ENCODE measurements at places on chromosomes 16 and 17.

DNA sequence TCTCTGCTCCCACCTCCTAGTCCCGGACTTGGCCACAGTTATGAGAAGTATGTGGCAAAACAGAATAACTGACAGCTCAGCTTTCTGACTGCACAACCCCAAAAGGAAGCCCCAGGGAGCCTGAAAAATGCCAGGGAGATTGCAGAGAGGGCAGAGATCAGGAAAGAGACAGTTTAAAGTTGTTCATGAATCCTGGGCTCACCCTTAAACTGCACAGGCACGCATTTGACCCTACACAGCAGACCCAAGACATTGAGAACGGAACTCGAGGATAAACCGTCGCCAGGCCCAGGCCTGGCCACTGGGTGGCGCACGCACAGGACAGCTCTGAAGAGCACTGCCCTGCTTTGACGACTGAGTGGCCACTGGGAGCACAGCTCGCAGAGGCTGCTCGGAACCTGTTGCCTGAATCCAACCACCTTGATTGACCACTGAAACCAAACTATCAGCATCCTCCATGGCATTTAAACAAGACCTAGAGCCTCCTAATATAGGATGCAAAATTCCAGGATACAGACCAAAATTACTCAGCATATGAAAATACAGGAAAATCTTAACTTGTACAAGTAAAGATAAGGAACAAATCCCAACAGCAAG is 114.0 kb downstream of the C16orf95 start:
- peak; percentile 86 for DNase-seq

GRCh38 chr16:74825941-74826340 is 51.3 kb upstream of the FA2H start:
- DNase-seq = no peak

DNA sequence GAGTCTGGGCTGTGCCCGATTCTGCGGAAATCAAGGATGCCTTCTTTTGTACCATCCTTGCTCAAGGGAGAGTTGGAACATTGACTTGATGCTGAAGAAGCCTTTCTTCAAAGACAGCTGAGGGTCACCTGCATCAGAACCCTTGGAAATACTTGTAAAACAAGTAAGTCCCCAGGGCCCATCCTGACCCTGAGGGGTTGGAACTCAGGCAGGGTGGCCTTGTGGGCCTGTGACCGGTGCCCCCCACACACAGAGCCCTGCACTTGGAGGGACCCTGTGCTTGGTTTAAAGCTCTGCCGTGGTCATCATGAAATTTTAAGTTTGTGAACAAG is 56.9 kb downstream of the WIPI1 start:
- DNase-seq = no peak

DNA sequence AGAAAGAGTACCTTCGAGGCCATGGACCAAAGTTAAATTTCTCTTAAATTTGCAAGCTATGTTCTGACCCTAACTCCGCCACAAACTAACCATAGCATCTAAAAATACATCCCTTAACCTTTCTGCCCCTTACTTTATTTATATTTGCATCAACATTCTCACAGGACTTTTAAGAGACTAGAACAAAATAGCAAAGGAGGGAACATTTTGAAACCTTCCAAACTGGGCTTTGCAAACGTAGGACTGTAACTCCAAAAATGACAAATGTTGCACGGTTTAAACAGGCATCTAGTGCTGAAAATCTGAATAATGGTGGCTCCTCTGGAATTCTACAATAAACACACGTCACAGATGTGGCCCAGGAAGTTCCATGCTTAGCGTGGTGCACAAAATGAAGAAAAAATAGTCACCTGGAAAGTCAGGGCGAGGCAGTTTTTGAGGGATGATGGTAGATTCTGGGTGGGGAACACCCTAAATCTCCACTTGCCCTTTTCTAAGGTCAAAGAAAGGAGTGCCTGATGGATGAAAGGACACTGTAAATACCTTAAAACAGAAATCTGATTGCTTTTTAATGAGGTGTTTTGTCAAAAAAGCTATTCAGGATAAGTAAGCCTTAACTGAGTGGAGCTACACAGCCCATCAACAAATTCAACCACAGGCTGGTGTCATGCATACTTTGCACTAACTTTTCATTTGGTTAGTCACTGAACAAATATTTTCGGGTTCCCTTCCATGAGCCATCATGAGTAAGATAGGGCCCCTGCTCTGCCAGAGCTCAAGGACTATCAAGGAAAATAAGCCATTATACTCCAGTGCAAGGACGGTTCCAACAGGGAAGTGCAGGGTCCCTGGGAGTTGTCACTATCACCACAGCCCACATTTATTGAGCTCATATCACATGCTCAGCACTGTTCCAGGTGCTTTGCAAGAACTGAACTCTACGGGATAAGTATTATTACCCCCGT is 21.2 kb downstream of the ARHGAP17 start:
- peak; percentile 95 for DNase-seq

DNA sequence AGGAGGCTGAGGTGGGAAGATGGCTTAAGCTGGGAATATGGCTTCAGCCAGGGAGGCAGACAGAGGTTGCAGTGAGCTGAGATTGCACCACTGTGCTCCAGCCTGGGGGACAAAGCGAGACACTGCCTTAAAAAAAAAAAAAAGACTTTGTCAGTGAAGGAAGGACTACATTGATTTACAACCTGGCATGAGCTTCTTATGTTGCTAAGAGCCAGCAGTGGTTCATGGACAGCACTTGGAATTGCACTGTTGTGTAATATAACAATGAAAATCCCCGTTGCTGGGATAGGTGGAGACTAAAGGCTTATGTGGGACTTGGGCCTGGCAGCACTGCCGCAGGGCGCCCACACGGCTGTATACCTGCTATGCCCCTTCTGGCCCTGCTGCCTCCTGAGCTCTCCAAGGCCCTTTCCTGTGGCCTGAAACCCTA is 14.1 kb upstream of the SLC16A5 start:
- no peak for DNase-seq

- peak; percentile 21 for DNase-seq
Observed at GRCh38 chr17:3964203-3965117, at the start of gene ATP2A3. Gene ATP2A3, minus strand, starts transcription at chr17:3964437. Its CDS starts 146 bp downstream, at chr17:3964291.

DNA sequence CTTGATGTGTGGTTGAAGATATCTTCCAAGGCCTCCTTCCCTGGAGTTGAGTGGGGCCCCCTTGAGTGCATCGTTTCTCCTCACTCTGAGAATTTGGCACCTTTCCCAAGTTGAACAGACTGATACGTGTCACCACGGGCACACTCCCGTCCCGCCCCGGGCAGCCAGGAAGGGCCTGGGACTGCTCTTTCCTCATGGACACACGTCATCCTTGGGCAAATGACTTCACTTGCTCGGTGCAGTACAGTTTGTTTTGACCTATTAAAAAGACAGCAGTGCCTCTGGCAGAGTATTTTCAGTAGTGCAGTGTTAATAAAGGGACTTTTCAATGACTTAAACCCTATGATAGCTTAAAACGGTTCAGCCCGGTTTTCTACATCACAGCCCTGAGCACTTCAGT is 59.9 kb downstream of the SEC14L1 start:
- no peak for DNase-seq

DNA sequence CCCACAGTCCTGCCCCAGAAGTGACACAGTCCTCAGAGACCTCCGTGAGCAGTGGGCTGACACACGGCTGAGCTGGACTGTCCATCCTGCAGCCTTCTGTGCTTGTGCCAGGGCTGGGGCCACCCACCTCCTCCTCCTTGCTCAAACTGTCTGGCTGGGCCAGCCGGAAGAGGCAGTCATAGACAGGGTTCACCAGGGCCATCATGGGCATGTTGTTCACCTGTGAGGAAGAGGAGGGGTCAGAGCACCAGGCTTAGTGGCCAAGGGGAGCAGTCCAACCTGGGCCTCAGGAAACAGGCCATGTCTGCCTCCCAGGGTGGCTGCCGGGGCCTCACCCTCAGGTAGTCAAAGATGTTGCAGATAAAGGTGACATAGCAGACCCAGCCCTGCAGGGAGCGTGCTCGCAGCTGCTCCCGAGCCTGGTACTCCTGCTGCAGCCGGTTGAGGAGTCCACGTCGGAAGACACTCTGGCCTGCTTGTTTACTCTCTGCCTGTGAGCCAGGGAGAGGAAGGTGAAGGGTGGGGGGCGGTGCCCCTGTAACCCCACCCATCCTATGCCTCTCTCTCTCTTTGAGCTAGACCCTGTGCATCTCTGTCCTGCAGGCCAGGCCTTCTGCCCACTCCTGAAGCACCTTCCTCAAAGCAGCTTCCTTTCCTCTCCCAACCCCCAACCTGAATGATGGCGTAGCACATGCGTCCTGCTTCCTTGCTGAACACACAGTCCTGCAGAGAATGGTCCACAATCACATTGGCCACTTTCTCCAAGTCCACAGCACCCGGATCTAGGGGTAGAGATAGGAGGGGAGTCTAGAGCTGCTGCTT is 3.4 kb downstream of the MIF4GD start:
- DNase-seq = no peak

- DNase-seq = no peak
Observed at GRCh38 chr17:47218896-47219430, 9.8 kb downstream of the MYL4 start.

DNA sequence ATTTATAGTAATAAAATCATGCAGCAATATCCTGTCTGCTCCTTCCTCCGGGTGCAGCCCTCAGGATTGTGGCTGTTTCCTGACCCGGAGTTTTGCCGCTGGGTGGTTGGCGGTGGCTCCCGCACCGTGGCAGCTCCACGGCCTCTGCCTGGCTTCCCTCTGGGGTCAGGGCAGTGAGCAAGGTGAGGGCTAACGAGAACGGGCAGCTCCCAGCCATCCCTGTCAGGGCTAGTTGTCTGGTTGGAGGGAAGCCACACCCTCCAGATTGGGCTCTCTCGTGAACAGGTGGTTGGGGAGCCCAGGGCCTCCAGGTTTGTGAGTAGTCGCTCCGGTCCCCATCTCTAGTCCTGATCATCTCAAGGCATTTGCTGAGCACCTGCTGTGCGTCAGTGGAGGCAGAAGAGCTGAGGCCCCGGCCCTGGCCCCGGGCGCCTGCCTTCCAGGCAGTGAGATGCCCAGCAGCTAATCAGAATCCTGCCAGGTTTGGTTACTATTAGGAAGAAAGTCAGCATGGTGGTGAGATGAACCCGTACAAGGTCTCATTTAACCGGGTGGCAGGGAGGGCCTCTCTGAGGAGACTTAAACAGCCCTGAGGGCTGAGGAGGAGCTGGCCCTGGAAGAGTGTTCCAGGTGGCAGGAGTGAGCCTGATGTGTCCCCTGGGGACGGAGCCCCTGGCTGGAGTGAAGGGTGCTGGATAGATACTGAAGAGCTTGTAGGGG is 2.3 kb upstream of the NUDT16L1 start:
- DNase-seq = no peak

DNA sequence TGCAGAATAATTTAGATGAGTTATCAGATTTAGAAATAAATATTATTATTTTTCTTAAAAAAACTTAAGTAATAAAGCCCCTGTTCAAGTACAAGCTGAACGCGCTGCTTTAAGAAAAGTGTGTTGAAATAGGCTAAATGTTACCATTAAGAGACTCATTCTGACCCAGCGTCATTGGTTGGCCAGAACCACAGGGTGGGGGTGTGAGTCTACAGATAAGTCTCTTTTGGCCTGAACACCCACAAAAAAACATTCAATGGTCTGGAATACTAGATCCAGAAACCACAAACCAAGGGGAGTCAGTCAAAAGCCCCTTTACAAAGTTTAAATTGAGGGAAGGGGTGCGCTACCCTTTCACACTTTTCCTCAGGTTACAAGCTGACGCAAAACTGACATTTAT is 776.1 kb downstream of the KCNJ2 start:
- no peak for DNase-seq

DNA sequence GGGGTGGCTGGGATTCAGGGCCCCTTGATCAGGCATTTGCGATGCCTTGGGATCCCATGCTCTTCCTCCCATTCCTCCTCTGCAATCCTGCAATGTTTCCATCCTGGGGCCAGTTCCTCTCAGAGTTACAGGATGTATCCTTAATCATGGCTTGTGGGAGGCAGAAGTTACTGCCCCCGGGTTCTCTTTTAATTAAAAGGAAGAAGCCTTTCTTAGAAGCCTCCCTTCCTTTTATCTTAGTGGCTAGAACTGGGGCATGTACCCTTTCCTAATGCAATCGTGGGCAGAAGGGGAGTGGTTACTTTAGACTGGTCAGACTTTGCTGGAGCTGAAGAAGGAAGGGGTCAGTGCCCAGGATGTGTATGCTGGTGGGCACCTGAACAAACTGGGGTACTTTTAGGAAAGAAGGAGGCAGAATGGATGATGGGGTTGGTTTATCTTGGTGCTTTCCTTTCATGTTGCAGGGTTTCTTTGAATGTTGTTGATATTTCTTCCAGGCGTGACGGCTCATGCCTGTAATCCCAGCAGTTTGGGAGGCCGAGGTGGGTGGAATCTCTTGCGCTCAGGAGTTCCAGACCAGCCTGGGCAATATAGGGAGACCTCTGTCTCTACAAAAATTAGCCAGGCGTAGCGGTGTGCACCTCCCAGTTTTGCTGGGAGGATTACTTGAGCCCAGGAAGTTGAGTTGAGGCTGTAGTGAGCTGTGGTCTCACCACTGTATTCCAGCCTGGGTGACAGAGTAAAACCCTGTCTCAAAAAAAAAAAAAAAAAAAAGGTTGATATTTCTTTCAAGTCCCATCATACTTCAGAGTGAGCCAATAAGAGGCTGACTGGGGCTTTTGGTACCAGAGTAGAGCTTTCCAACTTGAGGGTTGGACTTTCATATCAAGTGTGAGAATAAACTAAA is 13.2 kb upstream of the SPN start:
- no peak for DNase-seq

- DNase-seq = no peak
Observed at GRCh38 chr16:72751076-72751475, 296.9 kb downstream of the ZFHX3 start.

DNA sequence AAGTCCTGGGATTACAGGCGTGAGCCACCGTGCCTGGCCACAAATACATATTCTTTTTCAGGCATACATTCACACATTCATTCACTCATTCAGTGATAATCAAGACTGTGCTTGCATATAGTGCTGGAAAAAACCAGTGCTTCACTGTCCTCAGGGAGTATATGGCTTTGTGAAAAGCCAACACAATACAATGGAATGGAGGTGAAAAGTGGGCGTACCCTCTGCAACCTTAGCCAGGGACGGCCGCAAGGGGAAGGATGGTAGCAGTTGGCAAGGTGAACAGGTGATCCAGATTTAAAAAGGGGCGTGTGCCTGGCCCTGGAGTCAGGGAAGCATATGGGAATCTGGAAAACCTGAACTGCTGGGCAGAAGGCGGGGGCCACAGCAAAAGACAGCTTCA is 18.1 kb upstream of the GAN start:
- no peak for DNase-seq

- DNase-seq = peak; percentile 95
Observed at GRCh38 chr17:70905796-70906195, 736.5 kb downstream of the KCNJ2 start.

GRCh38 chr16:57690782-57691471 is 3.7 kb upstream of the DRC7 start:
- no peak for DNase-seq

GRCh38 chr16:31094088-31094423 is 541 bp downstream of the VKORC1 start:
- DNase-seq = no peak

GRCh38 chr17:31093866-31094599 is 744 bp upstream of the NF1 start:
- DNase-seq = no peak

- DNase-seq = peak; percentile 75
Observed at GRCh38 chr16:27174798-27175197, 28.5 kb upstream of the KDM8 start.

GRCh38 chr17:78266771-78267170 is 35.3 kb downstream of the TMEM235 start:
- DNase-seq = no peak
